ENCODE measurements at places on chromosomes 2 and 18.

GRCh38 chr18:59123588-59124369 lies 15.9 kb upstream of the SEC11C start:
- no peak for DNase-seq

GRCh38 chr2:145748927-145749326 lies 1229.0 kb upstream of the ZEB2 start:
- DNase-seq, result no peak

DNA sequence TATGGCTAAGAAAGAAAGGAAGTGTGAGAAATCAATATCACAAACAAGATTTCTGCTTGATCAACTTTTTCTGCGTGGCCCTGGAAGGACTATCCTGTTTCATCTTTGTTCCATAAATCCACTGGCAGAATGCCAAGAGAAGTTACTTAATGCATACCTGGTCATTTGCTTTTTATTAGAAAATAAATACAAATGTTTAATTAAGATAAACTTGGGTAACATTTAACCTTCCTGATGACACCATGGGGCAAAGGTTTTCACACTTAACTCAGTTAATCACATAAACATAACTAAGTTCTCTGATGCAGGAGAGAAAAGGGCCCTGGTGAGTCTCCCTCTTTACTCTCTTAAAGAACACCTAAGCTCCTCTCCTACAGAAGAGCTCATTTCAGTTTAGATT lies 203.3 kb downstream of the AFF3 start:
- no peak for DNase-seq

- DNase-seq, result no peak
Measured at GRCh38 chr2:235160281-235160810, 208.5 kb downstream of the SH3BP4 start.

DNA sequence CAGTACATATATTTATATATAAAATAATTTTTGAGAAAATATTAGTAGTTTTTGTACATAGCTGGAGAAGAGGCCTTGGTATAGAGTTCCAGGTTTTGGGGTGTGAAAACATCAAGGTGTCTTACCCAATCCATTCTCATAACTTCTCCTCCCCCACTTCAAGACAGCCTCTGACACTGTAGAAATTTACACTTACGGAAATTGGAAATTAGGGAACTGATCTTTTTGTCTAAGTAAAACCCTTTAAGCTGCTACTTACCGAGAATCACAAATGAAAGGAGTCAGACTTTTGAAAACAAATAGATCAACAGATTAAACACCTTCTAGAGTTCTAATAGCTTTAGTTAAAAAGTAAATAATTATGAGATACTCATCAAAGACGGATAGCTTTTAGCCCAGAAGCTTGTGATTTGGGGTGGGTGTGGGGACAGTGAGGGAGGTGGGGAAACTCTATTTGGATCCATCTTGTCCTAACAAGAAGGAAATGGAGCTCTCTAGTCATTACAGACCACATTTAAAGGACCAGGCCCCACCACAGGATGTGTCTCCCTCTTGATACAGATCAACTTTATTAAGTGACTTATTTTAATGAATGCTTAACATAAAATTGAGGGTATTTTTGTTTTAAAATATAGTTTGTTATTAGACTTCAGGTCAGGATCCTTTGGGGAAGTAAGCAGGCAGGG lies 11.1 kb upstream of the FBXO11 start:
- DNase-seq, result no peak

DNA sequence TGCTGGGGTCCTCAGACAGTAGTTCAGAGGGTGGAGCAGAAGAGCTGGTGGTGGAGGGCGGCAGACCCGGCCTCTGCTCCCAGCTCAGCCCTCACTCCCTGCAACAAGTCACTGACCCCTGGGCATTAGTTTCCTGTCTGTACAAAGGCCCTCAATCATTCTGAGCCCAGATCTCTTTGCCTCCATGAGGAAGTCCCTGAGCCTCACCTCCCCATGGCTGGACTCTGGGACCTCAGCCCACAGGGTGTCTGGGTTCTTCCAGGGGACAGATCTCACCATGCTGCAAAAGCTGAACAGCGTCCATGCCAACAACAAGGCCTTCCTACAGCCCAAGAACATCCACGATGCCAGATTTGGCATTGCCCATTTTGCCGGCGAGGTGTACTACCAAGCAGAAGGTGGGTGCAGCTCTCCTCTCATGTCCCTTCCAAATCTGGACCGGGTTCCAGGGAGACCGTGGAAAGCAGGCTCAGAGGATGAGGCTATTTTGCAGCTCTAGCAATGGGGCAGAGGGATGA lies 49.1 kb downstream of the MYO7B start:
- DNase-seq, result no peak

DNA sequence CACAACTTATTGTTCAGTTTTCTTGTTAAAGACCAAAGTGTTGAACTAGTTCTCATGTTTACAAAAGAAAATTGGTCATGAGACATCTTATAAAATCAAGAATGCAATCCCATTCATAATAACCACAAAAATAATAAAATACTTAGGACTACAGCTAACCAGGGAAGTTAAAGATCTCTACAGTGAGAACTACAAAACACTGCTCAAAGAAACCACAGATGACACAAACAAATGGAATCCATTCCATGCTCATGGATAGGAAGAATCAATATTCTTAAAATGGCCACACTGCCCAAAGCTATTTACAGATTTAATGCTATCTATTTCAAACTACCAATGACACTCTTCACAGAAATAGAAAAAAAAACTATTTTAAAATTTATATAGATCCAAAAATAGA lies 1354.8 kb upstream of the CDH2 start:
- no peak for DNase-seq

- DNase-seq, result no peak
Measured at GRCh38 chr2:9765611-9766531, 77.4 kb upstream of the TAF1B start.

GRCh38 chr2:152376385-152376784 lies 41.4 kb downstream of the FMNL2 start:
- DNase-seq, result no peak

- DNase-seq, result no peak
Measured at GRCh38 chr2:239003624-239004273, 155.9 kb downstream of the TWIST2 start.

DNA sequence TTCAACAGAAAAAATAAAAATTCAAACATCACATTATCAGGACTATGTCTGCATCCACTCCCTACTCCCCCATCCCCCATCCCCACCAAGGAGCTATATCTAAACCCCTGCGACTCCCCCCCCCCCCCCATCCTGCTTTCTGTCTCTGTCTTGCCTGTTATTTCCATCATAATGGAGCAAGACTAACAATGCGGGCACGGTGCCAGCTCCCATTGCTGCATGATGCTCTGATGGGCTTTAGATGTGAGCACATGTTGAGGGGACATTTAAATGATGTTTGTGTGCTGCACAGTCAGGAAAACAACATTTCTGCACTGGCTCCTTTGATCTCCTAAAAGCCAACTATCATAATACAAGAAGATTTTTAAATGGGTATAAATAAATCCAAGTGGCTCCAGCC lies 644.2 kb upstream of the SETBP1 start:
- DNase-seq, result no peak

GRCh38 chr2:189783451-189783926 lies 650 bp downstream of the ORMDL1 start:
- DNase-seq, result peak; percentile 26

DNA sequence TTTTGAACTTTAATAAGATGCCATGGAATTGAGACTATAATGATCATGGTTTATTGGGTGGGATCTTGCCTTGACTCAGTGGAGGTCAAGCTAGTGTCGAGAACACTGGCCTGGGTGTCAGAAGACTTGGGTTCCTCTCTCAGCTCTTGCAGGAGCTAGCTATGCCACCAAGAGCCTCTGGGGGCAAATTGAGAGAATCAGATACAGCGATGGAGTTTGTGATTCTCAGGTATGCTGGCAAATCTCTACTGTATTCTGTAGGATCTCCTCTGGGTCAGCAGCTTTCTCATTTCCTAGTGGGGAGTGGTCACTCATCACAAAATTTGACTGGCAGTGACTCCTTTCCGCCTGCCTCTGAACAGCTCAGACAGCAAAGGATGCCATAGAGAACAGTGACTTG lies 477.0 kb downstream of the RNF144A start:
- no peak for DNase-seq

DNA sequence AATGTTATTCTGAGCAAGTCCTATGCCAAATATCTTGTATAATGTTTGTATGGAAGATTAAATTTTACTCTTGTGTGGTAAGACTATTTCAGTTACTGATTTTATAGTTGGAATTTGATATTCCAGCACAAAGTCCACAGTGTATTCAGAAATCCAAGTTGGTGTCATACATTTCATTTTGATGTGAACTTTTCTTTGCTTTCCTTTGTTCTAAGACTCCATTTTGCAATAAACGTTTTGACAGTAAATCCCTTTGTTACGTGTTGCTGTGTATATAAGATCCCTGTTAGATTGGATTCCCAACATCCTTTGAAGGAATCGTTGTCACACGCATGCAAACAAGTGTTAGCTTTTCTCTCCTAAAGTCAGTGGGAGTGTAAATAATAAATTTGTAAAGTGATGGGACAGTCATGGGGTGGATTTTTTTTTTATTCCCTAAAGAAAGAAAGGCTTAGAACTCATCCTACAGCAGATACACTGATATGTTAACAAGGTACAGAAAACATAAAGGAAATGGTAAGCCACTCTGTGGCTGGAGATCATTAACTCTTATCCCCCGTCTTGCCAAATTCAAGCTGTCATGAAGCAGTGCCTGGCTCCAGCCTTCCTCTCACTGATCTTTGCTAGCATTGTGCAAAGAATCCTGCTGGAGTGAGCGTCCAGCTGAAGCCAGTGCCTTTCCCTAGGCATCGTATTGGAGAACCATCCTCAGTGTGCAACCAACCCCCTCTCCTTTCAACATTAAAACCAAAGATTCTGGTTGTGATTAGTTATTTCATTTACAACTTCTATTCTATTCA lies 127.6 kb upstream of the CDCA7 start:
- DNase-seq, result no peak

DNA sequence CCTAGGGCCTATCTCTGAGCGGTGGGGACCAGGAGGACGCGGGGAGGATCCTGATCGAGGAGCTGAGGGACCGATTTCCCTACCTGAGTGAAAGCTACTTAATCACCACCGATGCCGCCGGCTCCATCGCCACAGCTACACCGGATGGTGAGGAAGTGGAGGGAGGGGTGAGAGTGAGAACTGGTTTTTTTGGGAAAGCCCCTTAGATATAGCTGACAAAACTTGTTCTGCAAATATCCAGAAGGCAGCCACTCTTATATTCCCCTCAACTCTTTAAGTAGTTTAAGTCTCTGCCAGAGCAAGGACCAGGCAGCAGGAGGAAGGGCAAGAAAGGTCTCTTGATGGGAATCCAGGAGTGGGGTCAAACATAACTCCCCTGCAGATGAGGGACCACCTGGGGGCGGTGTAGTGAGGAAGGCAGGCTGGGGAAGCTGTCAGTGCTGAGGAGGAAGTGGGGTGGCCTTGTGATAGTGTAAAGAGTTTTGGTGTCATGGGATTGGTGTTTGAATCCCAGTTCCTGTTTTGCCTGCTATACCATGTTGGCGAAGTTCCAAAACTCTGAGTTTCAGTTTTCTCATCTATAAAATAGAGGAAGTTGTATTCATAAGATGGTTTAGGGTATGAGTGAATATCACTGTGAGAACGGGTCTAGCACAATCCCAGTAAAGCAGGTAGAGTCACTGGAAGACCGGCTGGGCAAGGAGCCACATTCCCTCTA lies 3.4 kb downstream of the NAGK start:
- DNase-seq, result peak; percentile 65
